ENCODE measurements at places on chromosomes 1 and 21.

GRCh38 chr1:185144233-185144632 lies 12.5 kb downstream of the TRMT1L start:
- DNase-seq: no peak

DNA sequence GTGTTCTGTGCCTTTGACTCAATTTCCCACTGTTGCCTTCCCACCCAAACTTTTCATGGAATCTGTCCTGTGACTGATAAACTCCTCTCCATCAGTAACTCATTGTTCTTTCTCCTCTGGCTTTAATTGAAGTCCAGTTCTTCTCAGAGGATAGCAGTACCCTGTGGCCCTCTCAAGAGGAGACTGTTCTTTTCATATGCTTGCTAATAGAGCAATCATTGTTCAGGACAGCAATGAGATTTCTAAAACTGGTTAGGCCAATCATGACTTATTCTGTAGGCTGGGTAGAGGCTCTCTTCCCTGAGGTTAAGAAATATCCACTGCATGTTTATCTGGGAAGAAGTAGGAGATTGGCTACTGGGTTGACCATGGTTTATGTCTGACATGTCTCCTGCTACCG lies 98.8 kb downstream of the CHD1L start:
- DNase-seq: no peak

DNA sequence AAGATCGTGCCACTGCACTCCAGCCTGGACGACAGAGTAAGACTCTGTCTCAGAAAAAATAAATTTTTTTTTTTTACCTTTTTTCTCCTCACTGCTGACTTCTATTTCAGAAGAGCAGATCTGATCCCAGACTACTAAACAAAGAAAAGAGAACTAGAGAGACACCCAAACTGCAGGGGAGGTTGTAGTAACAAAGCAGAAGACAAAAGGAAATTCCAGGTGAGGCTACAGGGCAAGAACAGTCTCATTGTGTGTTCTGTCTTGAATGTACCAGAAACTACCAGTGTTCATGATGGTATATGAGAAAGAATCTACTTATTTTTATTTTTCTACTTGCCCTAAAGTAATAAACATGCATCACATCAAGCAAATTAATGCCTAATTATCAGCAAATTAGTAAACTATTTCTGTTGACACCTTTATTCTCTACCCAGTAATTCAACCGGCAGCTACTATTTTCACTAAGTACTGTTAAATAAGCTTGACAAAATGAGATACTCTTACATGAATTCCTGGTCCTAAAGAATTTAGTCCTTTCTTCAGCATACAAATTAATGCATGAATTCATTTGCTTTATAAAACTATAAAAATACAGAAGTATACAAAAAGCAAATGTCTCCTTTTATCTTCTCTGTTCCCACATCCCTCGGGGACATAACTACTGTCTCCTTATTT lies 40.6 kb downstream of the ARID4B start:
- DNase-seq: no peak

GRCh38 chr1:45191418-45191783 lies 15.0 kb downstream of the ZSWIM5 start:
- DNase-seq: no peak

GRCh38 chr1:229192853-229193252 lies 78.1 kb upstream of the RAB4A start:
- no peak for DNase-seq

DNA sequence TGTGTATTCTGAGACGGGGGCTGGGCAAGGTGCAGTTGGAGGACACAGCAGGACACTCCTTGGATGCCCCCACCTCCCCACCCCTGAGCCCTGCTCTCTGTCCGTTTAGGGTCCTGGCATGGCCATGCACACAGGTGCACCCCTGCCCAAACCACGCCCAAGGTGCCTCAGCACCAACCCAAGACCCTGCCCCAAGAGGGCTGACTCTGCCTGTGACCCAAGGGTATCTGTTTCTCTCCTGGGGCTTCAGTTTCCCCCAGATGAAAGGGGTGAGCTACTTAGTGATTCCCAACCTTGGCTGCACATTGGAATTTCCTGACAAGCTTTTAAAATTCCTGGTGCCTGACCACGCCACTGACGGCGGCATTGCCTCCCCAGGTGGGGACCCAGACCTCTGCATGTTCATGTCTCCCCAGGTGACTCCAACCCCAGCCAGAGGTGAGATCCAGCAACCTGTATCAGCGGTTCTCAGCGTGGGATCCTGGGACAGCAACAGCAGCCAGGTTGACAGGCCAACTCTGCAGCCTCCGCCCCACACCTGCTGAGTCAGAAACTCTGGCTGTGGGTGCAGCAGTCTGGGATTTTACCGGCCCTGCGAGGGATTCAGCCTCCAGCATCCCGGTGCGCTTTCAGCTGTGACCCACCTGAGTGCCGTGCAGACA lies 483.4 kb downstream of the NPHP4 start:
- no peak for DNase-seq

DNA sequence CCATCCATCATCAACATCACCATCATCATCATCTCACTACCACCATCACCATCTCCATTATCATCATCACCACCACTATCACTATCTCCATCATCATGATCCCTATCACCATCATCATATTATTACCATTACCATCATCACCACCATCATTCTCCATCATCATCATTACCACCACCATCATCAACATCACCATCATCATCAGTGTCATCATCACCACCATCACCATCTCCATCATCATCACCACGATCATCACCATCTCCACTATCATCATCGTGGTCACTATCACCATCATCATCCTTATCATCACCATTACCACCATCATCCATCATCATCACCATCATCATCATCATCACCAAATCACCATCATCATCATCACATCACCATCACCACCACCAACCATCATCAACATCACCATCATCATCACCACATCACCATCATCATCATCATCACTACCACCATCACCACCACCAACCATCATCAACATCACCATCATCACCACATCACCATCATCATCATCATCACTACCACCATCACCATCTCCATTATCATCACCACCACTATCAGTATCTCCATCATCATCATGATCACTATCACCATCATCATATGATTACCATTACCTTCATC lies 202.1 kb upstream of the VAMP3 start:
- no peak for DNase-seq

DNA sequence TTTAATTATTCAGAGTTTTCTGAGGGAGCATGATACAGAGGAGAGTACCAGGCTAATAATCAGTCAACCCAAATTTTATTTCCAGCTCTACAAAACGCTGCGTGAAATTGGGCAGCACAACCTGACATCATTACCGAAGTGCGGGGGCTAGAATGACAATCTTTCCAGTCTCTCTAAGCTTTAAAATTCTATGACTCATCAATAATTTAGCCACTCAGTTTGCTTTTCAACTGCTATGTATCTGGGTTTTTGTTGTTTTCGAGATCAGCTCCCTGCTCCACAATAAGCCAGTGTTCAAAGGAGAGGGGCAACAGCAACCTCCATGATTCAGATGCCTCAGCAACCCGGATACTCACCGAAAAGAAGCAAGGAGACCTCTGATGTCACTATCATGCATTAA lies 13.9 kb downstream of the SORT1 start:
- no peak for DNase-seq

DNA sequence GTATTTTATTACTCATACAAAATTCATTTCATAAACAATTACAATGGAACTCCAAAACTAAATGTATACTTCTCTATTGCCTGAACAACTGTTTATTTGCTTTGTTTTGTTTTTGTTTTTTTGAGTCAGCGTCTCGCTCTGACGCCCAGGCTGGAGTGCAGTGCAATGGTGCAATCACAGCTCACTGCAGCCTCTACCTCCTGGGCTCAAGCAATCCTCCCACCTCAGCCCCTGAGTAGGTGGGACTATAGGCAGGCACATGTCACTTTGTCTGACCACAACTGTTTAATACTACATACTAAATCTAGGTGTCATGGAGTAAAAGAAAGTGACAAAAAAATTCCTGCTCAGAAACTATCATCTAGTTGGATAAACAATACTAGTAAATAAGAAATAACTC lies 49.3 kb downstream of the RAB3GAP2 start:
- no peak for DNase-seq

DNA sequence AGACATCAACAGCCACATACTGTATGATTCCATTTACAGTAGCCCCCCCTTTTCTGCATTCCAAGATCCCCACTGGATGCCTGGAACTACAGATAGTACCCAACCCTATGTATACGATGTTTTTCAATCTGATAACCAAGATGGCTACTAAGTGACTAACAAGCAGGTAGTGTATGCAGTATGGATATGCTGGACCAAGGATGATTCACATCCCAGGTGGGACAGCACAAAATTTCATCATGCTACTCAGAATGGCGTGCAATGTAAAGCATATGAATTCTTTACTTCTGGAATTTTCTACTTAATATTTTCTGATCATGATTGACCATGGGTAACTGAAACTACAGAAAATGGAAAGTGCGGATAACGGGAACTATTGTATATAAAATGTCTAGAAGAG lies 30.0 kb upstream of the MRPS6 start:
- no peak for DNase-seq

DNA sequence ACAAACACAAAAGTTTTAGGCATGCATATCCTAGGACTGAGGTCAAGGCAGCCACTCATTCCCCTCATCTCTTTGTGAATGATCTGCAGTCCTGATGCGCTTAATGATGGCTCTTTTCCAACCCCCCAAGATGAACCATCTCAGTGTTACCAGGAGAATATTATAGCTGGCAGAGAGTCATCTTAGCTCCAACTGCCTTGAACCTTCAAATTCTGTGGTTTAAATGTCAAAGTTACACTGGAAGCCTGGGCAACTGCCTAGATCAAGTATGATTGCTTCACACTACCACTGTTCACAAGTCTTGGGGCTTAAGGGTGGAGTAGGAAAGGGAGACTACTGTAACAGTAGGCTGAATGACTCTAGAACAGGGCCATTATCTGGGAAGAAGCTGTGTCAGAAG lies 8.0 kb upstream of the MYBPHL start:
- DNase-seq: no peak

DNA sequence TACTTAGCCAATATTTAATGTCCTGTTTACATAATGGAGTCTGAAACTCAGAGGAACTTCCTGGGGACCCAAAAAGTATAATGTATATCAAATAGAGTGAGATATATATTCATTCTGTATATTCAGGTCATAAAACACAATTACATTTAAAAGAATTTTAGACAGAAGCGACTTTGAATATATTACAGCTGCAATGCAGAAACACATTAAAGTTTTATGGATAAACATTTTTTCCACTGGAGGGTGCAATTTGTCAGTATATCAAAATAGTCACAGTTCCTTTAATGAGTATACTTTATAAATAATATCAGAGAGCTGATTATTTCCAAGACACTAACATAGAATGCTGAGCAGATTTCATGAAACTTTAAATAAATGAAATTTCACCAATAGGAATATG lies 43.9 kb upstream of the CRB1 start:
- DNase-seq: no peak

DNA sequence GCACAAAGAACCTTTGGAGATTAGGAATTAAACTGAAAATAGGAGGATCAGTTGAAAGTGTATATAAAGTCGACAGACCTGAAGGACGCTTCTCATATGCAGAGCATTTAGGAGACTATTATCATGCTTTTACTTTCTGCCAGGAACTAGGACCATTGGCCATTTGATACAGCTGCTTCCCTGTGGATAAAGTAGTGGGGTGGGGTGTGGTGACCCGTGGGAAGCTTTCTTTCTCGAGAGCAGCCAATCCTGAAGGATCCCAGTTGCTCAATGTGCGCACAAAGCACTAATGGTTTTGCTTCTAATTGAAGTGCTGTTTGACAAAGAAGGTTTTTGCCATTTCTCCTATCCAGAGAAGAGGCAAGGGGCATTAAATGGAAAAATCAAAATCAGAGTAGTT lies 14.9 kb upstream of the CD55 start:
- DNase-seq: no peak
